ENCODE measurements at places on chromosomes 13 and 19. TPM values are rescaled to one million over a fixed set of nuclear protein-coding genes. Genes with fewer than 3 reads are reported as not detected.

GRCh38 chr19:19064098-19064722, 416 bp downstream of the SLC25A42 start:
- H3K27ac ChIP-seq, result peak overlapping the region; percentile 86
- no peaks in the 10 kb centered on the region for H3K27me3 ChIP-seq
- peaks cover 32% of the 10 kb centered on the region for H3K4me1 ChIP-seq
- peaks cover 7% of the 10 kb centered on the region for H3K36me3 ChIP-seq
- DNase-seq, result no peak

Gene FCAR
- total RNA-seq, result not detected

Gene ZNF320
- 10.5 TPM for total RNA-seq

Gene PTGER1
- total RNA-seq, result 0.44 TPM

Gene ZNF57
- total RNA-seq, result 4.0 TPM

Gene TTC9B
- not detected for total RNA-seq

Gene PRTN3
- not detected for total RNA-seq
